Left hindlimb (tissue), 1 donor: ENCODE measurements at places on chromosomes 1 and 21.

- no peak for DNase-seq
Measured at GRCh38 chr1:20147846-20148570, 8.9 kb downstream of the PLA2G2F start.

DNA sequence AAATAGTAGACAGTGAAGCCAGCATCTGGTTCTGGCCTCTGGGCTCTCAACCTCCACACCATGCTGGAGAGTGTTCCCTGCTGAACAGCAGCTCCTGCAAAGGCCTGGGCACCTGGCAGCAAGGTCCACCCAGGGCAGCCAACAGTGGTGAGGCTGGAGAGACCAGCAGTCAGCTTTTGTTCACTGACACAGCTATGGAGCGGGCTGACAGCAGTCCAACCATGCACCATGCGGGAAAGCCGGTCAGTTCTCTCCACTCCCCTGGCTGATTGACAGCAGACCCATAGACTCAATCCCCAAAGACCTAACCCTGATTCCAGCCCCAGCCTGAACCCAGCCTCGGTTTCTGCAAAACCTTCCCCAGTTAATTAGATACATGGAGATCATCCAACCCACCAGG is 49.0 kb downstream of the KLHDC7A start:
- no peak for DNase-seq

GRCh38 chr1:60262701-60263100 is 189.1 kb upstream of the C1orf87 start:
- peak; percentile 53 for DNase-seq

- no peak for DNase-seq
Measured at GRCh38 chr1:109750920-109751319, 10.1 kb upstream of the GSTM3 start.

- DNase-seq, result no peak
Measured at GRCh38 chr21:36987845-36988244, 18.7 kb upstream of the RIPPLY3 start.

GRCh38 chr1:227305894-227306626 is 12.2 kb downstream of the CDC42BPA start:
- no peak for DNase-seq

DNA sequence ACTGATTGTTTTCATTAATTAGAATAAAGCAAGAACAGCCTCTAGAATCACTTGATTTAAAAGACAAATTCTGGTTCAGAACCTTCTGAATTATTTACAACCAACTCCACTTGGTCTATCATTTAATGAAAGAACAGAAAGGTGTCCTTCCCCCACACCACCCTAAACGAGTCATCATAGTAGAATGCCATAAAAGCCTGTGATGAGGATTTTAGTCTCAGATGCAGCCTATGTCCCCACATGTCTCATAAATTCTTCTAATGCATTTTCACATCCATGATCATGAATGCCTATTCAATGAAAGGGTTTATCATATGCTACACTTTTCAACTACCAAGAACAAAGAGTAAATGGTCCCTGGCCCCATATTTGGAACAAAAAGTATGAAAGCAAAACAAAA is 508.1 kb downstream of the DPYD start:
- DNase-seq, result no peak

DNA sequence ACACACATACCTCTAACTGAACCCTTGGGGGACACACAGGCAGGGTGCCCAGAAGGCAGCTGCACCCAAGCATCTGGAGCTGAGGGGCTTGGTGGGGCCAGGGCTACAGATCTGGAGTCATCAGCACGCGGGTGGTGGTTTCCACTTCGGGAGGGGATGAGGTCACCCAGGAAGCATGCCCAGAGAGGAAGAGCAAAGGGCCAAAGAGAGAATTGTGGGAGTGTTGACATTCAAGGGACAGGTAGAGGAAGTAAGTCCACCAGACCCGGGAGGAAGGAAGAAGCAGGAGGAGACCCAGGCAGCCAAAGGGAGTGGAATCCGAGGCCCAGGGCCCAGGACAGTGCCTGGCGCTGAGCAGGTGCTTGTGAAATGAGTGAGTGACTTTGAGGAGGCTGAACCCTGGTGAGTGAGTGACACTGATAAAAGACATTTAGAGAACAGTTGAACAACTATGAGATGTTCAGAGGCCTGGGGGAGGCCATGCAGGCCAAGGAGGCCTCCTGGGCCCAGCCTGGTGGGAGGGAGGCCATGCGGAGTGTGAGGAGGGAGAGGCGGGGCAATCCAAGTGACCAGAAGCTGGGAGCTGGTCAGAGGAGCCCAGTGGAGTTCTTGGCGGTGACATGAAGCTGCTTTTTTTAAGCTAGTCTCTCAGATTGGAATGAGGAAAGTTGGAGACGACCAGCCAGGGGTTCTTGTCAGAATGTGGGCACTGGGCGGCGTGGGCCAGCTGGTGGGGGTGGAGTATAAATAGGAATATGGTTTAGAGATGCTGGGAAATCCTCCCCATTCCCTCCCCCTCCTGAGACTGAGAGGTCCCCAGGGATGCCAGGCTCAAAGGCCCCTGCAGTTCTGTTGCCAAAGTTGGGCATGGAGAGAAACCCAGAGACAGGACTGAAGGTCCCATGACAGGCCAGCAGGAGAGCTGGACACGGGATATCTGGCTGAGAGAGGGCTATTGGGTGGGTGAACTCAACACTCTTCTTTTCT is 7.9 kb downstream of the CDK18 start:
- DNase-seq, result no peak

DNA sequence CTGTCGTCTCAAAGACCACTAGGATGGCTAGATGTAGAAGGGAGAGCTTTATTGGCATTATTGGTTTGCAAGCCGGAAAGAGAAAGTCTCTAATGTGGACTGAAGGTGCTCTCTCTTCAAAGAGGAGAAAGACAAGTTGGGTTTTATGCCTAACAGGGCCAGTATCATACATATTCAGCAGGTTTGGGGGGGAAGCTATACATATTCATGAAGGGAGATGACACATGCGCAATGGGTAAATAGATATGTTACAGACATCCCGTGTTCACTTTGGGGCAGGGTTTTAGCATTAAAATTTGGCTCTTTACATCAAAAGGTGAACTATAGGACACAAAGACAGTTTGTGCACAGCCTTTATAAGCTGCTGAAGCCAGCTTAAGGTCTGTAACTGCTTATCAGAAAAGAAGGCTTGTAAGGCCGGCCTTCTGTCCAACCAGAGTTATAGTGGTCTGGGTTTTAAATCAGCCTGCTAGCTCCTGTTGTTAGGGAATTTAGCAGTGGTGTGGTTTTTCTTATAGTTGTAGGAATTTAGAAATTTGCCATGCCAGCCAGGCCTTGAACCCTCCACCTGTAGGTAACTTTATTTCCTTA is 46.5 kb upstream of the LRRN2 start:
- no peak for DNase-seq

GRCh38 chr1:36387141-36387949 is 1.6 kb upstream of the STK40 start:
- DNase-seq, result no peak

GRCh38 chr1:110138956-110139355 is 11.3 kb upstream of the SLC6A17 start:
- no peak for DNase-seq

DNA sequence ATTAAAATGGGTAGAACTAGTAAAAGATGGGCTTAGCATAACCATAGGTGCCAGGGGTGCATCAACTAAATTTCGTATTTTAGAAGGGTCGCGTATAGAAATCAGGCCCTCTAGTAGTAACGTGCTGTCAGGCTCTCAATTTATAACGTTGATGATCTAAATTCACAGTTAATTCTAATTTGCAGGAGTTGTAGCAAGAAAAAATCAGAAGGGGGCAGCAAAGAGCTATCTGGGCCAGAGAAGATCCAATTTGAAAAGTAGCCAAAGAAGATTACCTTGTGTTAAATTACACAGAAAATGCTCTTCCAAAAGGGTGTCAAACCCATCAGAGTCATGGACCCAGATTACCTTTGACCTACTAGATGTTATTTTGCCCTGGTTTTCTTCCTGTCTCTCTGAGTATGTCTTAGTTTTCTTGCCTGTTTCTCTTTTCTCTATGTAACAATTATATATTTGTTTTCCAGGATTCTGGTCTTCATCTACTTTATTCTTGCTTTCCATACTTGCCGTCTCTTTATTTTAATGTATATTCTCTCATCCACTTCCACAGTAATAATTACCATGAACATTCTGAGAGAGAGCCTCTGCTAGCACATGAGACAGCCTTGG is 1030.9 kb downstream of the AMY1C start:
- DNase-seq, result no peak

GRCh38 chr1:87941337-87941946 is 612.8 kb downstream of the LMO4 start:
- no peak for DNase-seq

- DNase-seq, result no peak
Measured at GRCh38 chr1:8171751-8172464, 145.8 kb upstream of the ERRFI1 start.

GRCh38 chr1:166972193-166972592 is 3.1 kb downstream of the ILDR2 start:
- no peak for DNase-seq

DNA sequence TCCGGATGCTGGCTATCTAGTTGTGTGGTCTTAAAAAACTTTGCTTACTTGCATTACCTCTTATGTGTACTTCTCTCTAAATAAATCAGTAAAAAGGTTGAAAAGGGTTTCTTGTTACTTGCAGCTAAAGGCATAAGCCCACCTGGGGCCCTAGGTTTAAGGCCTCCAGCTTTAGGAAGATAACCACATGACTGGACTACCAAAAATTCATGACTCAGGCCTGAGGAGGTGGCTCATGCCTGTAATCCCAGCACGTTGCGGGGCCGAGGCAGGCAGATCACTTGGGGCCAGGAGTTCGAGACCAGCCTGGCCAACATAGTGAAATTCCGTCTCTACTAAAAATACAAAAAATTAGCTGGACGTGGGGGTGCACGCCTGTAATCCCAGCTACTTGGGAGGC is 142.9 kb downstream of the APP start:
- DNase-seq, result no peak

DNA sequence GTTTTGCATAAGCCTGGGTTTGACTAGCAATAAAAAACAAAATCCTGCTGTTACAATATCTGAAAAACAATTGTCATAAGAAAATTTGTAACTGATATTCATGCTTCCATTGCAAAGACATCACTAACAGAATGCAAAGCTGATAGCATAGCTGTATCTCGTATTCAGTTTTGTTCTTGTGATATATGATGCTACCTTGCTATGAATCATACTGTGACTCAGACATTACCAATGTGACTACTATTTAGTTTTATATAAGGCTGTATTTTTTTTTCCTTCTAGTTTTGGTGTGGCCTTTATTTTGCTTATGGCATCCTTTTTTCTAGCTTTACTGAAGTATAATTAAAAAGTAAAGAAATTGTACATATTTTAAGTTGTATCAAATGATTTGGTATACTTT is 1381.8 kb downstream of the MRPL39 start:
- no peak for DNase-seq

- no peak for DNase-seq
Measured at GRCh38 chr1:15830258-15830657, 17.2 kb upstream of the SPEN start.

DNA sequence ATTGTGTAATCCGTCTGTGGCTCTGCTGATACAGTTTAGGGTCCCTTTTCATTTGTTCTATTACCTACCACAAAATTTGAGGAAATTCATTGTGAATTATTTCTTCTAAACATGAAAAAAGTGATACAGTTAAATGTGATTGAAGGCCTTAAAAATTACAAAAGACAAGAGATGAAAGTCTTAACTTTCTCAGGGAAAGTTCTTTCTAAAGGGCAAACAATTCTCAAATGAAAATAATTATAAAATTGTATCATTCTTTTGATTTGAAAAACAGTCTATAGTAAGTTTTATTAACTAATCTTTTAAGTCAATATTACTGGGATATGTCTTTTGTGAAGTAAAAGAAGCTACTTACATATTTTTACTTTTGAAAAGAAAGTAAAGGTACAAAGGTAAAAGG is 57.4 kb upstream of the SCYL3 start:
- no peak for DNase-seq

DNA sequence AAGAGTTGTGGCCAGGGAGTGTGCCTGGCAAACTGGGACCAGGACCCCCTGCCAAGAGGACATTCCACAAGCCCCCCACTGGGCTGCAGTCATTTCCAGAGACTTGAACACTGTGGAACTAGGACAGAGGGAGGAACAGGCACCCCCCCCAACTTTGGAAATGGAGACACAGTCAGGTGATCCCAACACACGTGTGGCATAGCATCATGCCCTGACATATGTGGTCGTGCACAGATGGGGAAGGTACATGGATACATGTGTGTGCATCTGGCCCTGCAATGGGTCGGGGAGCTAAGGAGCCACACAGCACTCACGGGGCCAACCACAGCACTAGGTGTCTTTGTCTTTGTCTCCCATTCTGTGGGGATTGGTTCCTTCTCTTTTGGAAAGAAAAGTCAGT is 6.6 kb upstream of the TFF3 start:
- no peak for DNase-seq

DNA sequence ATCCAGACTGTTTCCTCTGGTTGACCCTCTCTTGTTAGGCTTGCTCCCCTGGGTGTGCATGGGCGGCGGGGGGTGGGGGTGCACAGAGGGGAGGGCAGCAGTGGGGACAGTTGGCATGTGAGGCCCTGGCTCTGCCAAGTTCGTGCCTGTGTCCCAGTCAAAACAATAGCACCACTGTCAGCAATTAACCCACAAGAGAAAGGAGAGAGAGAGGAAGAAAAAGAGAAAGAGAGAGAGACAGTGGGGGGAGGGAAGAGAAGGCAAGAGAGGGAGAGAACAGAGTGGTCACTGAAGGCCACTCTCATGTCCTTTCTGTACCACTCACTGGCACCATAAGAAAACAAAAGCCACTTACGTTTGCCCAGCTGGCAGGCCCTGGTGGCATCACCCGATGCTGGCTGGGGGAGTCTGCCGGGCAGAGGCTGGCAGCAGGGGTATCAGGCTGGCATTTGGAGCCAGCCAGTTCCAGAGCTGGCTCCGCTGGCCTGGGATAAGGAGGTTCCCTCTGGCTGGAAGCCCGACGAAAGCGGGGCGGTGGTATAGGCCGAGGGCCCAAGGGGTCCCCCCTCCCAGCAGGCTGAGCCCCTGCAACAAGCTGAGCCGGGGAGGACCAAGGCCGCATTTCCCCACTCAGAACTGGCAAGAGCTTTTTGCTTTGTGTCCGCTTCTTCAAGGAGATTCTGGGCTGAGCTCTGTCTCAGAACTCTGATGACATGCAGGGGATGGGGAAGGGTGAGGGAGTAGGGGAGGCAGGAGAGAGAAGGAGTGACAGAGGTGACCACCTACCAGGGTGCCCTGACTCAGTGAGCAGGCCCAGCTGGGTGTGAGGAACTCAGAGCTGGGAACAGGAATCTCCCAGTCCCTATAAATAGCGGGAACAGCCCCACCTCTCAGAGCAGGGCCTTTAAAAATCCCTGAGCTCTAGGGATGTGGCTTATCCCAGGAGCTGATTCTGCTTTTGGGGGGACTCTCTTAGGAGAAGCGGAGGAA is 27.9 kb downstream of the PIK3C2B start:
- peak; percentile 69 for DNase-seq

GRCh38 chr1:171424494-171424893 is 60.8 kb upstream of the PRRC2C start:
- DNase-seq, result no peak

DNA sequence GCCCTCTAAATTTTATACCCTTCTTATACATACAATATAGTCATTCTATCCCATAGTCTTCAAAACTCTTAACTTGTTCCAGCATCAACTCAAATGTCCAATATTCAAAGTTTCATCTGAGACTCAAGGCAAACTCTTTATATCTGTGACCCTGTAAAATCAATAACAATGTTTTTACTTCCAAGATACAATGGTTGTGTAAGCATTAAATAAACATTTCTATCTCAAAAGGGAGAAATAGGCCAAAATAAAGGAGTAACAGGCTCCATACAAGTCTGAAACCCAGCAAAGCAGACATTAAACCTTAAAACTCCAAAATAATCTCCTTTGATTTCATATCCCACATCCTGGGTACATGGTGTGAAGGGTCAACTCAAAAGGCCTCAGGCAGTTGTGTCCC is 1299.1 kb downstream of the MRPL39 start:
- no peak for DNase-seq

GRCh38 chr1:23597635-23598388 is 38.5 kb upstream of the ID3 start:
- no peak for DNase-seq
